Heart left ventricle (tissue), 16 donors: ENCODE measurements at places on chromosomes 4 and X. TPM values are rescaled to one million over a fixed set of nuclear protein-coding genes. Genes with fewer than 3 reads are reported as not detected.

The COX7B2 gene
- polyA plus RNA-seq, result not detected

The ZCCHC4 gene
- 5.2 TPM for polyA plus RNA-seq

The CLDN24 gene
- not detected for polyA plus RNA-seq

The GSPT2 gene
- 2.8 TPM for polyA plus RNA-seq

The SPARCL1 gene
- polyA plus RNA-seq, result 215 TPM

The SCOC gene
- 49.1 TPM for polyA plus RNA-seq

The PCYT1B gene
- polyA plus RNA-seq, result not detected

The SPANXA1 gene
- polyA plus RNA-seq, result not detected

The PF4V1 gene
- polyA plus RNA-seq, result not detected

The CD38 gene
- 2.1 TPM for polyA plus RNA-seq

The GABRG1 gene
- not detected for polyA plus RNA-seq

The TTC29 gene
- not detected for polyA plus RNA-seq

The GSX2 gene
- not detected for polyA plus RNA-seq

The CYTL1 gene
- not detected for polyA plus RNA-seq

The MAGEA12 gene
- polyA plus RNA-seq, result not detected

The PDGFRA gene
- polyA plus RNA-seq, result 4.3 TPM

The MAGIX gene
- polyA plus RNA-seq, result 2.9 TPM

The NEUROG2 gene
- not detected for polyA plus RNA-seq

The TBC1D8B gene
- 2.0 TPM for polyA plus RNA-seq

The VEGFD gene
- polyA plus RNA-seq, result 8.6 TPM

The SRPX2 gene
- polyA plus RNA-seq, result 10.5 TPM
